ENCODE measurements at places on chromosomes 4 and X. TPM values are rescaled to one million over a fixed set of nuclear protein-coding genes. Genes with fewer than 3 reads are reported as not detected.

Gene CCNG2
- 6.7 TPM for total RNA-seq

DNA sequence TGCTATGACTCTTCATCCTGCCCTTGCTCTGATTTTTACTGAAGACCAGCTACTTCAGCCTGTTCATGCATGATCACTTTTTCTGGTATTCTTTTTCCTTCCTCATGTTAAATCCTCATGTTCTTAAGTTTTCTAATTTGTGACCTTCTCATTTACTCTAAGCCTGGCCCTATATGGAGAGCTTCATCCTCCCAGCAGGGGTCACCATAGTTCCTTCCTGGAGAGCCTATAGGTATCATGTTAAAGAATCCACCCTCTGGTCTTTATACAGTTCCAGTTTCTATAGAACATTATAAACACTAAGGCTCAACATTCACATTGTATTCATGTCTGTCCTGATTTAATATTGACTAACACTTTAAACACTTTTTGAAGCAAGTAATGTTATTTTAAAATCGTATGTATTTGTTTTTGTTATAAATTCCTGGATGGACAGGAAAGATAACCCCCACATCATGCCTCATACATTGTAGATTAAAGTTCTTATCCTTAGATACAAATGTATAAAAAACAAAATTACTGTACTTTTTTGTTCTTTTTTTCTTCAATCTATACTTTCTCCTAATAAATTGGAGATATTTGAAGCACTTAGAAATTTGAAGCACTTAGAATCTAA lies 53.8 kb upstream of the OTUD4 start:
- DNase-seq, result peak; percentile 43

Gene BGN
- total RNA-seq, result 5.7 TPM

GRCh38 chr4:176636292-176636691 lies 156.4 kb downstream of the VEGFC start:
- no peak for DNase-seq

Gene RPA4
- not detected for total RNA-seq

Gene METTL14
- 10.2 TPM for total RNA-seq

Gene UCHL1
- 1,753 TPM for total RNA-seq

- peak; percentile 92 for DNase-seq
Measured at GRCh38 chrX:136768469-136769084, 12.2 kb downstream of the ARHGEF6 start.

Data from Daoy (cell line).